Caudate nucleus (tissue), 63 donors: ENCODE measurements at places on chromosomes 5 and 9.
A peak's percentile ranks its signal among the peaks of the same experiment; 100 is the strongest.

GRCh38 chr5:164504141-164504772 lies 998.8 kb downstream of the MAT2B start:
- DNase-seq = peak; percentile 3

DNA sequence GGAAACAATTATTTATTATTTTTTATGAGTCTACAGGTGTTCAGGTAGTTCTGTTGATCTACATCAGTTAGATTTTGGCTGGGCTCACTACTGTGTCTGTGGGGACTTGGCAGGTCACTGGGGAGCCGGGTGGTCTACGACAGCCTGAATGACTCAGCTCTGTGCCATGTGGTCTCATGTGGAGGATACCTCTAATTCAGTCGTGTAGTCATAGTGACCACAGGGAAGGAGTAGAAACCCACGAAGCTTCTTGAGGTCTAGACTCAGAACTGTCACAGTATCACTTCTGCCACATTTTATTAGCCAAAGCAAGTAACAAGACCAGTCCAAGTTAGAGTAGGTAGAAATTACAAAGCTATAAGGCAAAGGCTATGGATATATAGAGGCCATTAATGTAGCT lies 64.7 kb upstream of the GRAMD2B start:
- DNase-seq = no peak

GRCh38 chr5:74919487-74919886 lies 53.3 kb upstream of the FAM169A start:
- no peak for DNase-seq

- no peak for DNase-seq
These were observed 76.2 kb upstream of the ZNF608 start for GRCh38 chr5:124822647-124823046.

- DNase-seq = no peak
These were observed 60.0 kb upstream of the FOXE1 start for GRCh38 chr9:97793067-97793466.

- DNase-seq = no peak
These were observed 18.8 kb upstream of the TNFAIP8 start for GRCh38 chr5:119336845-119337580.
